ENCODE measurements at places on chromosomes 12 and 14. TPM values are rescaled to one million over a fixed set of nuclear protein-coding genes. Genes with fewer than 3 reads are reported as not detected.

- no peak for ATAC-seq
Observed at GRCh38 chr12:67582238-67582834, 66.2 kb upstream of the DYRK2 start.

DNA sequence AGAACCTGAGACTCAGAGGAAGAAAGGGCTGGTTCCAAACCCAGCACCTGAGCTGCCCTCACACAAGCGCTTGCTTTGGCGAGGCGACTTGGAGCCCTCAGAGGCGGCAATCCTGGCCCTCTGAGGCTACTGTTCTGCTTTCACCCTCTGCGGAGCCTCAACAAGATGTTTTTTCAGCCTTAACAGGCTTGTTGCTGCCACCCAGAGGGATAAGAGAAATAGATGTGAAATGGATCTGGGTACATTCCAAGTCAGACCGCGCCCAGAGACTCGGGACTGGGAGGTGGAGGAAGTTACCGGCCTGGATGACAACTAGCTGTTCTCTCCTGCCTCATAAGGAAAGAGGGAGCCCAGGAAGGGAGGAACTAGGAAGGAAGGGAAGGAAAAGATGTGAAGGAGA is 89.6 kb downstream of the TTC7B start:
- ATAC-seq, result peak; percentile 89

- ATAC-seq, result peak; percentile 47
Observed at GRCh38 chr14:61101803-61102548, 120.9 kb downstream of the SLC38A6 start.

DNA sequence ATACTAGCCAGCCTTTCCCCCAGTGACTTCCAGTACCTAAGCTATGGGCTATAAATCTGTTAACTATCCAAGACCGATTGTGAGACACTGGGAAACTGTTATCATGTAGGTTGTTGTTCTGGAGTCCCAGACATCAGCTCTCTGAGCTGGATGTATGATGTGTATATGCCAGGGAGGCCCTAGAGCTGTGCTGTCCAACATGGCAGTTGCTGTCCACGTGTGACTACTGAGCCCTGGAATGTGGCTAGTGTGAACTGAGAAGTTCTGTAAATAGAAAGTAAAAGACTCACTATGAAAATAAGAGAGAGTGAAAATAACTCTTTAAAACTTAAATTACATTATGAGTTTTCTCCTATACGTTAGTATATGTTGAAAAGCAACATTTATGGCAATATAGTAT is 755.8 kb upstream of the FBXO33 start:
- ATAC-seq, result no peak

PRB2 gene
- not detected for total RNA-seq

ATL1 gene
- 21.7 TPM for total RNA-seq

DNA sequence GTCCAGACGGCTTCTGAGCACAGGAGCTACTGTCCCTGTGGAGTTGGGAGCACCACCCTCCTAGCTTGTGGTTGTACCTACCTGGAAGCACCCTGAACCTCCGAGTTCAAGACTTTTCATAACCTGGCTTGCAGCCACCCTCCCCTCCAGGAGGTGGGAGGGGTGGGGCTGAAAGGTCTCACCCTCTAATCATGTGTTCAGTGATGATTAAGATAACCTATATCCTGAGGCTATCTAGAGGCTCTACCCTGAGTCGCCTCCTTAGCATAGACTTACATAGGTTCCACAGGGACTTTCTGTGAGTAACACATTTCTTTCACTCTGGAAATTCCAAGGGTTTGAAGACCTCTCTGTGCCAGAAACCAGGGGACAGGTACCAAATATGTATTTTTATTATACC is 146.5 kb downstream of the CFAP54 start:
- ATAC-seq, result no peak

DNA sequence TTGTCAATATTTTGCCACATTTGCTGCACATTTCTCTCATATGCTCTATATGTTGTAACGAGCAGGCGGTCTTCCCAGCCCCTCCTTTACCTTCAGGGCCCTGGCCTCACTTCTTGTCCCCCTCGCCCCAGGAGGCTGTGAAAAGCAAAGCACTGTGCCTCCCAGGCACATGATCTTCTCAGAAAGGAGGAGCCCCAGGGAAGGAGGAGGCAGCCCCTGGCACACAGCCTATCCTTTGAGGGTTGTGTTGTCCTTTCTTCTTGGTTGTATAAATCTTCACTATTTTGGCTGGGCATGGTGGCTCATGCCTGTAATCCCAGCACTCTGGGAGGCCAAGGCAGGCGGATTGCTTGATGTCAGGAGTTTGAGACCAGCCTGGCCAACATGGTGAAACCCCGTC is 77.0 kb downstream of the PPP2R5C start:
- no peak for ATAC-seq

DNA sequence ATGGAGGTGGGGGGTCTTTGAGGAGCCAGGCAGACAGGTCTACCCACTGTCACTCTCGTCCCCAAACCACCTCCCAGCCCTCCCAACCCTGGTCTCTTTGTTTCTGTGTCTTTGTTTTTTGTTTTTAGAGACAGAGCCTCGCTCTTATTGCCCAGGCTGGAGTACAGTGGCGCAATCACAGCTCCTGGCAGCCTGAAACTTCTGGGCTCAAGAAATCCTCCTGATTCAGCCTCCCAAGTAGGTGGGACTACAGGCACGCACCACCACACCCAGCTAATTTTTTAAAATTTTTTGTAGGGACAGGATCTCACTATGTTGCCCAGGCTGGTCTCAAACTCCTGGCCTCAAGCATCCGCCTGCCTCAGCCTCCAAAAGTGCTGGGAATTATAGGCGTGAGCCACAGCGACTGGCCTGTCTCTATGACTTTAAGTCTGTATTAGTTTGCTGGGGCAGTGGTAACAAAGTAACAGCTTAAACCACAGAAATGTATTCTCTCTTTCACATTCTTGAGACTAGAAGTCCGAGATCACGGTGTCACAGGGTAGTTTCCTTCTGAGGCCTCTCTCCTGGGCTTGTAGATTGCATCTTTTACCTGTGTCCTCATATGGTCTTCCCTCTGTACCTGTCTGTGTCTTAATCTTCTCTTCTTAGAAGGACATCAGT is 26.1 kb downstream of the DTX1 start:
- ATAC-seq, result no peak

GRCh38 chr14:92411941-92412340 is 89.0 kb downstream of the SLC24A4 start:
- no peak for ATAC-seq

MGP gene
- 677 TPM for total RNA-seq

DNA sequence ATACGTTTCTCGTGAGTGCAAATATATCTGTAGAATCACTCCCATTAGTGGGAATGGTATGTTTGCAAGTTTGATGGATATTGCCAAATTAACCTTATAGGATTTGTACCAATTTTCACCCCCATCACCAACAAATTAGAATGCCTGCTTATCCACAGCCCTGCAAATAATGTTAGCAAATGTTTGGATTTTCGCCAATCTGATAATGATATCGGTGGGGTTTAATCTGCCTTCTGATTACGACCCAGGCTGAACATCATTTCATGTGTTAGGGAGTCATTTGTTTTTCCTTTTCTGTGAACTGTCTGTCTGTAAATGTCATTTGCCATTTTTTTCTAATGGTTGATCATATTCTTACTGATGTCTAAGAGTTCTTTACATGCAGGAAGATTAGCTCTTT is 4.1 kb upstream of the DAZAP2 start:
- ATAC-seq, result no peak

- ATAC-seq, result no peak
Observed at GRCh38 chr12:108858311-108859074, 1.1 kb upstream of the SSH1 start.

KLRC4 gene
- total RNA-seq, result not detected

DNA sequence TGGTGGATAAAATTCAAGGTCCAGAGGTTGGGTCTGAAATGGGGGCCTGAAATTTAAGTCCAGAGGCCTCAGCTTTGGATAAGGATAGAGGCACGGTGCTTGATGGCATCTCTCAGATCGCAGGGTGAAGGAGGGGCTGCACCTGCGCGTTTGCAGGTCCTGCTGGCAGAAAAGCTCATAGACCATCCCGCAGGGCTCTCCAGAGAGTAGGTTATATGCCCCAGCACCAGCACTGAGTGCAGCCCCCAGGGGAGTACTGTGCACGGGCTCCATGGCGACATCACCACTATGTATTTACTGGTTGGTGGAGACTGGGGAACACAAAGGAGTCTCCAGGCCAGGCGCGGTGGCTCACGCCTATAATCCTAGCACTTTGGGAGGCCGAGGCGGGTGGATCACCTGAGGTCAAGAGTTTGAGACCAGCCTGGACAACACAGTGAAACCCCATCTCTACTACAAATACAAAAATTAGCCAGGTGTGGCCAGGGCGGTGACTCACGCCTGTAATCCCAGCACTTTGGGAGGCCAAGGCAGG is 4.3 kb upstream of the CD63 start:
- no peak for ATAC-seq

DNA sequence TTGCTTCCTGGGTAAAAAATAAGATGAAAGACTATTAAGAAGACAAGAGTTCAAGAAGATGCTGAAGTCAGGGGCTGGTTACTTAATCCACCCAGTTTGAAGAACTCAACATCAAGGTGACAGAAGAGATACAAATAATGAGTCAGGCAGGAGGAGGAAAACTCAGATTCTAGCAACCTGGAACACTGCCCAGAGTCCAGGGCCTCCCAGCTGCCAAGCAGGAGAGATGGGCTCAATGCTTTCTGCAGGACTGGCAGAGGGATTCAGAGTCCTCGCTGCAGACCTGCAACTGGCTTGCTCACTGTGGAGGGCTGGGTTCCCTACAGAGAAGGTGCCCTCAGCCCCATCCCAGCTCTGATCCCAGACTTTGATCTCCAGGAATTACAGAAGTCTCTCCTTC is 28.6 kb upstream of the CEBPE start:
- ATAC-seq, result peak; percentile 13

DNA sequence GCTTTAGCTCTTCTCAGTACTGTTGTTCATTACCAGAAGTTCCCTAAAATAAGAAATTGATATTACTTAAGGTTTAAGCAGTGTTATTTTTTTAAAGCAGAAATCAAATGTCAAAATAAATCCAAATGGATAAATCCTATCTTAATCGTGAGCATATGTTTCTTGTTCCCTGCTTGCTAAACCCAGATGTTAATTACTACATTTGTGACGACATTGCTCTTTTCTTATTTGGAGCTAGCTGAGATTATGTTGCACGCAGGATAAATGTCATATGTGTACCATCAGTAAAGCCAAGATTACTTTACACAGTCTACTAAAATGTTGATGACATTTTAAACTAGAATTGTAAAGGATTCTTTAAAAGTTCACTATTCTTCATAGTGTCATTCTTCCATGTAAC is 157.5 kb downstream of the PLCZ1 start:
- no peak for ATAC-seq

OR4K17 gene
- not detected for total RNA-seq

GRCh38 chr14:40232302-40232701 is 800.1 kb upstream of the FBXO33 start:
- ATAC-seq, result no peak

GRCh38 chr14:38083039-38083438 is 124.7 kb upstream of the SSTR1 start:
- ATAC-seq, result no peak

DNA sequence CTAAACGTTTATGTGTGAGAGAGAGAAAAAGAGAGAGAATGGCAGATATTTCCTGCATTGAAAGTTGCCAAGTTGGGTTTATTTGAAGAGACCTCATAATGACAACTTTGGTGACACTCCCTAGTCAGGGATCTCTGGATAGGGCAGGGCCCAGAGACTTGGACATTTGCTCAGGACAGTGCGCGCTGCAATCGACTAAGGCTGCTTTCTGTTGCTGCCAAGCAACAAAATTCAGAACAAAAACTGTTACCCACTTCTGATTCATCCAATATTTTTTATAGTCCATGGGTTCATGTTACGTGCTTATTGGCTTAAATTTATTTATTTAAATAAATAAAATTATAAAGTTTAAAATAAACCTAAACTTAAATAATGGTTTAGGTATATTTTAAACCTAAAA is 34.2 kb downstream of the PTGER2 start:
- no peak for ATAC-seq

DNAI7 gene
- total RNA-seq, result 0.78 TPM

DNA sequence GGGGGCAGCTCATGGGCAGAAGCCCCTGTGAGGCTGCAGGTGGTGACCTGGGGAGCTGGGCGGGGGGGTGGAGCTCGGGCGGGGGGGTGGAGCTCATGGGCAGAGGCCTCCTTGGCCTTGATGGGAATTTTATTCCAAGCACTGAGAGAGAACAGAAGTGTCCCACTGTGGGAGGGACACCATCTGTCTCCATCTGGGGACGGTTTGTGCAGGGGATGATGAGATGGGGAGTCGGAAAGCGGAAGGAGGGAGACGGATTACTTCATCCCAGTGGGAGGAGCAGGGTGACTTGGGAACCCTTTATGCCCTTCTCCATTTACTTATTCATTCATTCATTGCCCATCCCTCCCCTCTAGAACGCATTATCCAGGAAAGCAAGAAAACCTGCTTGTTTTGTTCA is 304.7 kb downstream of the ADGRD1 start:
- ATAC-seq, result no peak

GRCh38 chr12:64042911-64043310 is 179.2 kb downstream of the KICS2 start:
- ATAC-seq, result no peak

C12orf54 gene
- total RNA-seq, result not detected

GRCh38 chr14:103118663-103119404 is 4.4 kb upstream of the TNFAIP2 start:
- ATAC-seq, result peak; percentile 4

- ATAC-seq, result peak; percentile 45
Observed at GRCh38 chr14:94041551-94042346, 15.6 kb downstream of the OTUB2 start.

DNA sequence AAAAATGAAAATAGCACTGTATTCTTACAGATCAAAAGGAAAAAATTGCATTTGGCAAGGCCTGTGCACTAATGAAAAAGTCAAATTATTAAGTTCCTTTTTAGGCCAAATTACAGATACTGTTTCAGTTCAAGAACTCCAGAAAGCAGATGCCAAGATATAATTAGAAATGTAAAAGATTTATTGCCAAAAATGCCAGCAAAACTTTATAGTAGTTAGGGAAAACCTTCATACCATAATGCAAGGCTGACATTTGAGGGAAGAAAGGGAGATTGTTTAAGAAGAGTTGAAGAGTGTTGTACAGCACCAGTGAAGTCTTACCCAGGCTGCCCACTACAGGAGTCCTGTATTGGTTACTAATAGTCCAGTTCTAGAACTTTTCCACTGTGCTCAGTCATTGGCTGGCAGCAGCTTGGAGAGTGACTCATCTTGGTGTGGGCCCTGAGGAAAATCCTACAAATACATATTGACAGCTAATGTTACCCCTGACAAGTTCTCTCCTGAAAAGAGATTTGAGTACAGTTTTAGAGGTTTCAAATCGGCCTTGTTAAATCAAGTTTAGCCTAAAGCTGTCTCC is 600.4 kb downstream of the C12orf50 start:
- ATAC-seq, result no peak

All from gastroesophageal sphincter (tissue), 4 donors.